ENCODE measurements at places on chromosomes 1 and 21.

- no peak for DNase-seq
Observed at GRCh38 chr1:233424779-233425178, 97.3 kb downstream of the MAP3K21 start.

DNA sequence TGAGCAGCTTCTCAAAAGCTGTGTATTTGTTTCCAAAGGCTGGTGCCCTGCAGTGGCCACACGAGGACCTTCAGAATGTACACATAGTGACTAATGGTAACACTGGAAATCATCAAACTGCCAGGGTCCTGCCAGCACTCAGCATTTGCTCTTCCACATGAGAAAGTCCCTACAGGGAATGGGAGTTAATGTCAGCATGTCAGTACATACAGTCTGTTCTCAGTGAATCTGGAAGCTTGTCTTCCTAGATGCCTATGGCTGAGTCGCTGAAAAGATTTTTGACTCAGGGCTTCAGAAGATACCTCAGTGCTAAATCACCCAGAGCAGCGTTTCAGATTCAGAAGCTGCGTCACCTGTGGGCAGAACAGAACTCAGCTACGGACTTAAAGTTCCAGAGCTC lies 108.2 kb downstream of the CDC7 start:
- no peak for DNase-seq

DNA sequence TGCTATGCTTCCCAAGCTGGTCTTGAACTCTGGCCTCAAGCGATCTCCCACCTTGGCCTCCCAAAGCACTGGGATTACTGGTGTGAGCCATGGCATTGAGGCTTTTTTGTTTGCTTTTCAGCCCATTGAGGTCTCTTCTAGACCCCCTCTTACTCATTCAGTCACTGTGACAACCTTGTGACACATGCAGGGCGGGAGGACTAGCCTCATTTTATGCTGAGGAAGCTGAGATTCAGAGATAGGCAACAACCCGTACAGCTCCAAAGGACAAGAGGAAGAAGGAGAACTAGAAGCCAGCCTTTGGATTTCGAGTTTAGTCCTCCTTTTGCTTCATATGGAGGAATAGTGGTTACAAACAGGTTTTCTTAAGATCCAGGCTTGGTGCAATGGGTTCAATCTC lies 83.9 kb upstream of the WDR26 start:
- no peak for DNase-seq

DNA sequence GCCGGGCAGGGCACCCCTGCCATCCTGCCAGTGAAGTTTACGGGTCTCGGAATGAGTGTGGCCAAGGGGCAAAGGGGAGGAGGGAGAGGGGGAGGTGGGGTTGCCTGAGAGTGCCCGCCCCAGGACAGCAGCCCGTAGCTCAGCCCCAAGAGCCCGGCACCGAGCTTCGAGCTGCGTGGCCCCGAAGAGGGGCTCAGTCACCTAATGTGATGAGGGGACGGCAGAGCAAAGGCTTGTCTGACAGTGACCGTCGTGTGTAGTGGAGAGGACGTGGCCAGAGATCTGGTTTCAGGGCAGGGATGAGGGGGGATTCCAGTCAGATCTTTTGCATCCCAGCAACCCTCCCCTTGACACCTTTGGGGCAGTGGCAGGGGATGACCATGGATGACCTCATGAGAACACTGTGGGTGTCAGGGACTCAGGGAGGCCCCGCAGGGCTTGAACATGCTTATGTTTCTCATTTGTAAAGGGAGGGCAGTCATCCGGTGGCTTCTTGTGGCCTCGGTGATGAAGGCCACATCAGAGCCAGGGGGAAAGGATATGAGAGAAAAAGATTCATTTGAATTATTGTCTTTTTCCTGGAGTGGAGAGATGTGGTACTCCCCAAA lies 1.1 kb upstream of the TRPM2 start:
- DNase-seq = peak; percentile 13

DNA sequence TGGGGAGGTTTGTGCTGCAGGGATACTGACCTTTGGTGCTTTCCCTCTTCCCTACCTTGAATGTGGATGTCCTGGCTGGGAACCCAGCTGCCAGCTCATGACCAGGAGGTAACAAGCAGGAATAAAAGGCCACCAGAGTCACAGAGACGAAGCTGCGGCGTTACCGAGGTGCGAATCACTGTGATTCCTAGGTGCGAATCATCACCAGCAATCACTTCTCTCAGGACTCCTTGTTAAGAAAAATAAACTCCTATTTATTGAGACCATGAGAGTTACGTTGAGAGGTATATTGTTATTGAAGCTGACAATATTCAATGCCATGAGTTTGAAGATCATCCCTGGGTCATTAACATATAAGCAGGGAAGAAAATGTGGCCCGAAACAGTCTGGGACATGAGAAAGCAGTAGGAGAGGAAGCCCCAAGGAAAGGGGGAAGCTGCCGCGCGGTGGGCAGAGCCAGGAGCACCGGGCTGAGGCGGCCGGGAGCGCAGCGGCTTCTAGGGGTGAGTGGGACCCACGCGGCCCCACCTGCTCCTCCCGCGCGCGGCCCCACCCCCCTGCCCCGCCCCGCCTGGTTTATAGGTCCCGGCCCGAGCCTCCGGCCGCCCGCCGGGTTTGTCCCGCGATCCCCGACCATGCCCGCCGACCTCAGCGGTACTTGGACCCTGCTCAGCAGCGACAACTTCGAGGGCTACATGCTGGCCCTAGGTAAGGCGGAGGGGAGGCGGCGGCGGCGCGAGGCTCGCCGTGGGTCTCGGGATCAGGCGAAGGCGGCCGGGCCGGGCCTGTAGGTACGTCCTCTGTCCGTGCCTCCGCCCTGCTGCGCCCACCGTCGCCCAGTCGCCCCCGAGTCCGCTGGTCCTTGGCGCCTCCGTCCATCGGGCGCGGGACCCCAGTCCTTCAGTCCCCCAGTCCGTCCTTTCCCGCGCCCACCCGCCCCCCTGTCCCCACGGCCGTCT lies at the start of gene RBP7:
RBP7 (plus strand) TSS at position 605 of the 959 bp plus-strand sequence; CDS start at position 636, 31 bp downstream.
- peak; percentile 47 for DNase-seq

DNA sequence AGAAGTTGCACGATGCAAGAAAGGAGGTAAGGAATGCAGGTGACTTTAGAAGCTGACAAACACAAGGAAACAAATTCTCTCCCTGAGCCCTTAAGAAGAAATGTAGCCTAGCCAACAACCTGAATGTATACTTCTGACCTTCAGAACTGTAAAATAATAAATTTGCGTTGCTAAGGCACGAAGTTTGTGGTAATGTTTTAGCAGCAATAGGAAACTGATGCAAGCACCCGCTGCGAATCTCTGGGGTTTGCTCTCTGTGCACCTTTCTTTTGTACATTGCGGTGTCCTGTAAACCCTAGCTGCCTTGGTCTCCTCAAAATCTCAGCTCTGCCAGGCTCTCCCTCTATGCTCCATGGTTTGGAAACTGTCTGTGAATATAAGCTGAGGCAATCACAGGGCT lies 15.1 kb downstream of the CD53 start:
- no peak for DNase-seq

- DNase-seq = no peak
Observed at GRCh38 chr1:225449261-225449660, 21.4 kb upstream of the LBR start.

- DNase-seq = peak; percentile 72
Observed at GRCh38 chr1:24501371-24502064, 1.1 kb upstream of the RCAN3 start.

DNA sequence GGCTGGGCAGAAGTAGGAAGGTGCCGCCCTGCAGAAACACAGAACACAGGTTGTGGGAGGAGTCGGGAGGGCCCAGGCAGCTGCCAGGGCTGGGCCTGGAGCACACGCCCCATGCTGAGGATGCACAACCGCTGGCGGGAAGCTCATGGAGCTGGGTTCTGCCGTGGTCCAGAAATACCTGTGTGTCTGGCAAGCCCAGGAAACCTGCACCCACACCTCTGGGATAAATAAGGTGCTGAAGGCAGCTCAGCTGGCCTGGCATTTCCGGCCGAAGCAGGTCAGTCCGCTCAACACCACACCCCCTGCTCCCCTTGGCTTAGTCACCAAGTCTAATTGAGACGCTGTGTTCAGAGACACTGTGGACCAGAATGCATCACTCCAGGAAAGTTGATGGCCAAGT lies 32.1 kb downstream of the CTNNBIP1 start:
- no peak for DNase-seq

GRCh38 chr1:30719406-30720270 lies 3.7 kb downstream of the MATN1 start:
- no peak for DNase-seq

DNA sequence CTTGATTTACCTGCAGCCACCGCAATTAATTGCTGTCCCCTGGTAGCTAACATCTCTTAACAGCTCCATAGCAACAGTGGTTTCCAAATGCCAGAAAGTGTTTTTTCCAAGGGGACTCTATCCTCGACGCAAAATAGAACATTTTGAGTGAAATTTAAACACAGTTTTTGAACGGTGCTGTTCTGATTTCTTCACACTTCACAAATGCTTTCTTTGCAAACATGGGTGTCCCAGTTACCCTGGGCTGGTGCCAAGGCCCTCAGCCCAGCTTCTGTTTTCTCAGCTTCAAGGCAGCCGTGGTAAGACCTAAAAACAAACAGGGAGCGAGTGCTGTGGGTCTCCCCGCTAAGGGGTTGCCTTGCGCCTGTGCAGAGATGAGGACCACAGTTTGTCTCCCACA lies 147.3 kb upstream of the VAMP3 start:
- DNase-seq = no peak

DNA sequence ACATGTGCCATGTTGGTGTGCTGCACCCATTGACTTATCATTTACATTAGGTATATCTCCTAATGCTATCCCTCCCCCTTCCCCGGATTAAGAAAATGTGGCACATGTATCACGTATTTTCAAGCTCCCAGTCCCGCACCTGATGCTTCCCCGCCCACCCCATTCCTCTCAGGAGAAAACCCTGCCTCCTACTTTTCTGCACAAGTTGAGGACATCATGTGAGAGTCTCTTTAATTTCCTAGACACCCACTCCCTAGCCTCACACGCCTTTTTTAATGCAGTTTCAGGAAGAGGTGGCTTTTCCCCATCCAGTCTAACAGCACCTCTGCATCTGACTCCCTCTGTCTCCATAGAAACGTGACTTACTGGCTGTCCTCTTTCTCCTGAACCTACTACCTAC lies 58.2 kb upstream of the GOLT1A start:
- DNase-seq = no peak

DNA sequence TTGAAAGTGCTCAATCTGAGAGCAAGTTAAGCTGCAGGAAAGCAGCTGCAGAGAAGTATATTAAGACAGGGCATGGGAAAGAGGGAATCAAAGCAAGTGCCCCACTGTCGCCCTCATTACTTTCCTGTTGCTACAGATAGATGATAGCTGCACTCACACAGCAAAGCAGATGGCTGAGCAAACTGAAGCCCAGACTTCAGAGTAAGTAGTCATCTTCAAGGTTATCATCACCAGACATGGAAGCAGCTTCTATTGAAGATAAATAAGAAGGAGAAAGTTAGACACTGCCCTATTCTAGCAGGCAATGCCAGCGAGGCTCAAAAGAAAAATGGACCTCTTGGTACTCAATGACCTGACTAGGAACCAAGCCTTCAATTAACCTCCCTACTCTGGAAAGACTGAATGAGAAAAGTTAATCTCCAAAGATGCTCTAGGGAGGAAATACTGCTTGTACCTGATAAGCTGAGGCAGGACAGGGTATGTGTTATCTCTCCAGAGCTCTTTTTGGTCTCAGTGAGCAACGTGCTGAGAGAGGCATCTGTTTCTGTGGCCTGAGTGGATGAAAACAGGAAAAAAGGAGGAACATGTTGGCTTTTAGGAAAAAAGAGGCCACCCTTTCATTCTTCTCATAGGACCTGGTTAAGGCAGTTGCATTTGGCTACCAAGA lies 11.1 kb upstream of the MRPL9 start:
- DNase-seq = no peak

- DNase-seq = no peak
Observed at GRCh38 chr1:231763456-231763855, 136.9 kb downstream of the DISC1 start.

GRCh38 chr1:68270951-68271350 lies 38.6 kb upstream of the WLS start:
- DNase-seq = no peak

GRCh38 chr21:15729346-15729673 lies 472 bp upstream of the USP25 start:
- DNase-seq = no peak

DNA sequence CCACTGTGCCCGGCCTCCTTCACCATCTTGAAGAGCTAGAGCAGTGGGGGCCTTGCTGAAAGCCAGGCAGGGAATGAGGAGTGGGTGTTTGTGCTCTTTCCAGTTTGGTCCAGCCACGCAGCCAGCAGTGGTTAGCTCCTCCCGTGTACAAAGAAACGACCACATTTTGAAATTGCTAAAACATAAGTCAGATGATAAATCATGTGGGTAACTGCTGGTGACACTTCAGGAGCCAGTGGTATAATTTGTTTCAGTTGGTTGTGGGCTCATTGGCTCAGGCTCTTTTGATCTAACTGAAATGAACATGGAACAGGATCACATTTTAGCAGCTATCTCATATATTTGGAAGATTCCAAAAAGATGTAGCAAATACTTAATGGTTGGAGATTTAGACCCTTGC lies 87.6 kb downstream of the MTR start:
- DNase-seq = no peak

Measured in B cell (primary cell).